ENCODE measurements at places on chromosomes 5 and 9. TPM values are rescaled to one million over a fixed set of nuclear protein-coding genes. Genes with fewer than 3 reads are reported as not detected.

Gene POU5F2
- 0.07 TPM for polyA plus RNA-seq

Gene TOR4A
- polyA plus RNA-seq = 1.4 TPM

Gene OR13J1
- polyA plus RNA-seq = not detected

Gene SMIM33
- polyA plus RNA-seq = not detected

Gene PPP2CA
- 26.9 TPM for polyA plus RNA-seq

All from adrenal gland (tissue), 19 donors.